Stimulated activated CD4-positive, alpha-beta T cell treated with anti-CD3 and anti-CD28 coated beads, Interleukin-4, amount 100 ng/mL, for 1 hour (primary cell): ENCODE measurements at places on chromosomes 4 and X.

DNA sequence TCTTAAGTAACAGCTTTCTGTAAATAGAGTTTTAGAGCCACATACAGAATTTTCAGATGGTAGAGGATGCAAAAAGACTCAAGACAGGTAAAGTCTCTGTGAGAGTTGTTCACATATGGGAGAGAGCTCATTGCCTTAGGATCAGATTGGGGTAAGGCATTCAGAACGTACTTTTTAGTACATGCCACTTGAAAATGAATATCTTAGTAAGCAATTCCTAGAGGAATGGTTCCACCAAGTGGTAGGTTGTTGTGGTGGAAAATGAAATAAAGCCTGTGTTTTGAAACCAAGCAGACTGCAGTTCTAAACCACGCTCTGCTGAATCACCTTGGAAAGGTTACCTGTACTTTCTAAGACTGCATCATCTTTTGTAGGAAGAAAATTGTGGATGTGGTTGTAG, 547.0 kb upstream of the LCORL start:
- no peak for DNase-seq

DNA sequence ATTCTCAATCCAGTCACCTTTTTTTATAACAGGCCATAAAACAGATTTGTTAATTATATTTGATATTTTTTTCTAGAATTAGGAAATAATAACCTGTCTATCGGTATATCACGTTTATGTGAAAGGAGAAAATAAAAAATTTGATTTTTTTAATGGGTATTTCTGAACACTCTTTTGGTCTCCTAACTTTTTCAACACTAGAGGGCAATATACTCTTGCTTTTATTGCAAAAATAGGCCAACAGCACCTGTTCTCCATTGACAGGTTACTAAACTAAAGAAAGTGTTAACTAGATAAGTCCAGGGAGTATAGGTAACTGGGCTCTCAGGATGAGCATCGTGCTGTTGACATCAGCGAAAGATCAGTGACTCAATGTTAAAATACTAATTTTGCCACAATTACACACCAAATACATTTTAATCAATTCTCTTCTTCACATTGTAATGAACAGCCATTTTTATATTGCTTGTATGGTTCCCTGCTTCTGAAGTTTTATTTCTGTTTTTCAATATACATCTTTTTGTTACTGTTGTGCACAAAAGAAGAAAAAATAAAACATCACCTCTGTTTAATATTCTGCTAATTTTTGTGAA, 22.8 kb downstream of the NDST4 start:
- no peak for DNase-seq

GRCh38 chrX:119512146-119512800, 44.0 kb downstream of the SLC25A5 start:
- no peak for DNase-seq

- DNase-seq, result peak; percentile 6
These were observed 995 bp downstream of the SMARCA5 start for GRCh38 chr4:143514497-143514896.

- no peak for DNase-seq
These were observed 50.8 kb downstream of the LRP2BP start for GRCh38 chr4:185344743-185345538.

DNA sequence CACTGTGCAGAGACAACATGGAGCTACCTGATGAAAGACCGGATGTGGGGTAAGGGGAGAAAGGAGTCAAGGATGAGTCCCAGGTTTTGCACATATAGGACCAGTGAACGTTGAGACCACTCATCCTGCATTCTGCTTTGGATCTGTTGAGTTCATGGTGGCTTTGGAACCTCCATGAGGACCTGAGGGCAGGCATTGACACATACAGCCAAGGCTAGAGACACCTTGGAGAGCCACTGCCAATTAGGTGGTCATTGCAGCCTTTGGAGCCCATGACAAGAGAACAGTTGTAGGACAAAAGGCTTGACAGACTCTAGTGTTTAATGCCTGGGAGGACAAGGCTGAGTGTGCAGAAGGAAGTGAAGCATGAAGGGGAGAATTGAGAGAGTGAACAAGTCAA, 87.9 kb downstream of the STK32B start:
- DNase-seq, result no peak

- DNase-seq, result no peak
These were observed 166.5 kb downstream of the MAML3 start for GRCh38 chr4:139987502-139987850.

DNA sequence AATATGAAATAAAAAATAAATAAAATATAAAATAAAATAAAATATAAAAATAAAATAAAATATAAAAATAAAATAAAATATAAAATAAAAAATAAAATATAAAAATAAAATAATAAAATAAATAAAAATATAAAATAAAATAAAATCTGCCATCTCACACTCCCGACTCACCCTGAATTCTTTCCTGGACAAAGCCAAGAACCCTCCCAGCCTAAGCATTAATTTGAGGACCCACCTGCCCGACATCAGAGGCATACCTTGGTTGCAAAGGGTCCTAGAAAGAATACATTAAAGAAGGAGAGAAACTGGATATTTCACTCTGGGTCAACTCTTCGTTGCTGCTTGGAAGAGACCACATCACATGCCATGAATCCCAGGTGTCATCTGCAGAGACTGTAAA, 138.3 kb downstream of the CRLF2 start:
- DNase-seq, result no peak

DNA sequence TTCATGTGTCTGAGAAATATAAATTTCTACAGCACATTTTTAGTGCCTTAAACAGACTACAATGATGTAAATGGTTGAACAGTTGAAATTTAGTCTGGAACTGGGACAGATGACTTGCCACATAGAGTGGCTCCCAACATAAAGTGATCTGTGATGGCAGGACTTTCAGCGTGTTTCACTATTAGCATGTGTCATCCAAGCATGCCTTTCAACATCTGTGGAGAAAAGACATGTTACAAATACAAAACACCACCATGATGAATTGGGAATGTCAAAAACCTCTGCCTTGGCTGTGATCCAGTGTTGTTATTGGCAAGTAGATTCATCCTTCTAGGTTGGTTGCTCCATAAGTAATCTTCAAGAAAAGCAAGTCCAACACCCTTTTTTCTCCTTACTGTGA, 348.7 kb downstream of the MAPK10 start:
- DNase-seq, result no peak

DNA sequence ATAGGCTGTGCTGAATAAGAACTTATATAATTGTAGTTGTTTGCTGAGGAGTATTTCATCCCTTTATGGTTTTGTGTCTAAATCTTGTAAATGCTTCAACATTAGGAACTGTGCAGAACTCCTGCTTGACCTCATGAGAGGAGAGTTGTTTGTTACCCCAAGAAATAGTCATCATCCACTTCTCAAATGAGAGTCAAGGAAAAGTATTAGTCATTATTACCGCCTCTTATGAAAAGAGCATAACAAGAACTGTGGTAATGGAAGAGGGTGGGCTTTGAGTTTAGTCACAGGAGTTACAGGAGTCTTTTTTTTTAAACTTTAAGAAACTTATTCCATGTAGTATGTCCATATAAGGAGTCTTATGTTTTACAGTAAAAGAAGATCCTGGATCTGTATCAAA, 132.9 kb downstream of the RAP1GDS1 start:
- no peak for DNase-seq
